ENCODE measurements at places on chromosomes 2 and 18. TPM values are rescaled to one million over a fixed set of nuclear protein-coding genes. Genes with fewer than 3 reads are reported as not detected.

CAPN14 gene
- 0.50 TPM for total RNA-seq

NAT8 gene
- not detected for total RNA-seq

DNA sequence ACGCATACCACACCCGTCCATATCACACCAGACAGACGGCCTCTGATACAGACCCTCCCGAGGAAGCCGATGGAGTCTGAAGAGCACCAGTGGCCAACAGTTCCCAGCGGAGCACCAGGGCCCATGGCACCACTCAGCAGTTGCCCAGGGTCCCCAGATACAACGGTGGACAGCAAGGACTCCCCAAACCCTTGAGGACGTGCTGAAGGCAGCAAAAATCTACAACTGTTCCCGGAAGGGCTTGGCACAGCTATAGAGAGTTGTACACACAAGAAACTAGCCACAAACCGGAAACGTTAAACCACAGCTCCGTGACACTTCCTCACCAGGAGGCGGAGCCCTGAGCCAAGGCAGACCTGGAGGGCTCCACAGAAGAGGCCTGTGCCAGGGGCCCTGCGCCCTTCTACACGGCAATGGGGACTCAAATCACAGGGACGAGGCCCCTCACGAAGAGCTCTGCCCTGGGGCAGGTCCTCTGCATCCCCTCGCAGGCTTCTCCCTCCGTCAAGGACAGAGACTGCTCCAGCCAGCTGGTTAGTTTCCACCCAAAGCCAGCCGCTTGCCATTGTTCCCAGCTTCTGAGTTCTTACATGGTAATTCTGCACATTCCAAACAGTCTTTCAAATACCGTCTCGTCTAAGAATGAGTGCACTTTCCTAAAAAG, 133.4 kb downstream of the HDAC4 start:
- DNase-seq, result no peak

MAPRE3 gene
- total RNA-seq, result 18.0 TPM

GRCh38 chr2:85584857-85585780, 888 bp downstream of the VAMP5 start:
- no peak for DNase-seq

DNA sequence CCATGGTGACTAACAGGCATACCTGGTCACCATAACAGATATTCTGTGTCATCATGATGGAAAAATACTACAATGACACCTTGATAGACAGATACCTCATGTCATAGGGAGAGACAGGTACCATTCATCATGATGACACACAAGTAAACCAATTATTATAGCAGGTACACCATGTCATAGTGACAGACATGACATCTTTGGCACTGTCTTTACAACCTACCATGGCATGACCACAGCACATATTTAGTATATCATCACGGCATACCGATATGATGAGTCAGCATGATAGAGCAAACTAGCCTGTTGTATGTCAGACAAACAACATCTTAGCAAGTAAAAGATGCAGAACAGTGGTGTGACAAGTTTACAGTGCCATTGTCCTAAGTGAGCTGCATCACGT, 101.3 kb upstream of the KLHL29 start:
- DNase-seq, result no peak

ROCK2 gene
- 41.9 TPM for total RNA-seq

COL4A3 gene
- total RNA-seq, result 0.34 TPM

UBXN4 gene
- 143 TPM for total RNA-seq

- DNase-seq, result no peak
Measured at GRCh38 chr18:23459530-23459921, 6.4 kb downstream of the RIOK3 start.

SPATA3 gene
- not detected for total RNA-seq

DNA sequence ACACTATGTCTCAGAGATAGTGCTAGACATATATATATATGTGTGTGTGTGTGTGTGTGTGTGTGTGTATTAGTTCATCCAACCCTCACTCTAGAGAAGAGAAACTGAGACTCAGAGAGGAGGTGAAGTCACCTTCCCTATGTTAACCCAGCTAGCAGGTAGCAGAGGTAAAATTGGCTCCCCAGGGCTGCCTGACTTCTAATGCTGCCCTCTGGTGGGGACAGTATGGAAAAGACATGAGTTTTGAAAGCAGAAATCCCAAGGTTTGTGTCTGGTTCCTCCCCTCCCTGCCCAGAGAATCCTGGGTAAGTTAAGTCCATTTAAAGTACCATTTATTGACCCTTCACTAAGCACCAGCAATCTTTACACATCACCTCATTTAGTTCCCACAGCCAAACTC, 137.7 kb downstream of the THNSL2 start:
- DNase-seq, result no peak

CHRND gene
- total RNA-seq, result not detected

DOCK10 gene
- total RNA-seq, result 4.6 TPM

GRCh38 chr18:31510319-31510718, 12.3 kb downstream of the DSG2 start:
- no peak for DNase-seq

KIF1A gene
- 132 TPM for total RNA-seq

DNA sequence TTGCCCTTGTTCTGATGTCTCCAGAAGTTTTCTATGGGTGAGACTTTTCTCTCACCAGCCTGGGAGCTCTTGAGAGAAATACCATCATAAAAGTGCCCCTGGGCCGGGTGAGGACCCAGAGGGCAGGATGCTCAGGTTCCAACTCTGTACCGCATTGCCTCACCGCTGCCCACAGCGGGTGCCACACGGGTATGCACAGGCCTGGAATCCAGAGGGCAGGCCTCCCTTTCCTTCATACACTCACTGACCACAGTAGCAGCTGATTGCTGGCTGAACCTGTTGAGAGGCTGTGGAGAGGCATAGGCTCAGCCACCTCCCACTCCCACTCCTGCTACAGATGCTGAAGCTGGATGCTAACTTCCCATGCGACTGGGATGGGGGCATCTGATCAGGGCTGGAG, 293.8 kb downstream of the CYP26B1 start:
- DNase-seq, result no peak

DNA sequence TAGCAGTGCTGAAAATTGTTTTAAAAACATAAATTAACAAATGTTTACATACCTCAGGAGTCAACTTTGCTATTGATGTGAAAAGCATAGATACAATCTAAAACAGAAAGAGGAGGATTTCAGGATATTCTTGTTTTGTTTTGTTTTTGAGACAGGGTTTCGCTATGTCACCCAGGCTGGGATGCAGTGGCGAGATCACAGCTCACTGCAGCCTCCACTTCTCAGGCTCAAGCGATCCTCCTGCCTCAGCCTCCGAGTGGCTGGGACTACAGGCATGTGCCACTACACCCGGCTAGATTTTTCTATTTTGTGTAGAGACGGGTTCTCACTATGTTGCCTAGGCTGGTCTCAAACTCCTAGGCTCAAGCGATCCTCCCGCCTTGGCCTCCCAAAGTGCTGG, 60.6 kb downstream of the C2orf74 start:
- DNase-seq, result no peak

DNA sequence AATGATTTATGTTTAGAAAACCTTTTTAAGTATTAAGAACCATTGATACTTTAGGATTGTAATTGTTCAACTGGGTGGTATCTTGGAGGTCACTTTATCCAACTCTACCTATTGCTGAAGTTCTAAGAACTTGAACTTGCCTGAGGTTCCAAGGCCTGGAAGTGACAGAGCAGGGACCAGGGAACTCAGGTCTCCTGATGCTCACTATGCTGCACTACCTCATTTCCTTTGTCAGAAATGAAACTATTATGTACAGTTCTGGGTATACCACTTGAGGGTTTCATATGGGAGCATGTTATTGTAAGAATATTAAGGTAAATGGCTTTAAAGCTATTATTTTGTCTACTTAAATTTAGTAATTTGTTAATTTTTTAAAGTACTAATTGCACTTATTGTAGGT, 3.0 kb downstream of the MBD5 start:
- DNase-seq, result no peak

Measured in progenitor cell of endocrine pancreas (in vitro differentiated cells).